ENCODE measurements at places on chromosomes 11 and 22. TPM values are rescaled to one million over a fixed set of nuclear protein-coding genes. Genes with fewer than 3 reads are reported as not detected.

FAM111B gene
- total RNA-seq: 3.4 TPM

SPON1 gene
- 120 TPM for total RNA-seq

TST gene
- total RNA-seq: 39.0 TPM

ADAMTS15 gene
- total RNA-seq: 4.9 TPM

RTN4RL2 gene
- total RNA-seq: 0.62 TPM

MUC2 gene
- total RNA-seq: not detected

MAJIN gene
- not detected for total RNA-seq

MED19 gene
- 20.5 TPM for total RNA-seq

FADS3 gene
- total RNA-seq: 42.0 TPM

CALCB gene
- total RNA-seq: 0.28 TPM

MGAT3 gene
- total RNA-seq: 0.87 TPM

HEPHL1 gene
- total RNA-seq: not detected

PKP3 gene
- 0.49 TPM for total RNA-seq

TIGD3 gene
- total RNA-seq: 0.44 TPM

LDHAL6A gene
- not detected for total RNA-seq

IGSF9B gene
- total RNA-seq: 6.6 TPM

TPBGL gene
- total RNA-seq: 7.0 TPM

P2RY2 gene
- 0.10 TPM for total RNA-seq

GGT1 gene
- total RNA-seq: 4.6 TPM

CRYBB2 gene
- total RNA-seq: 1.9 TPM

GLYATL2 gene
- total RNA-seq: 0.62 TPM

DDTL gene
- 1.4 TPM for total RNA-seq

KRTAP5-9 gene
- total RNA-seq: 0.80 TPM

DDI1 gene
- total RNA-seq: not detected

TRIM64C gene
- total RNA-seq: not detected

HDHD5 gene
- 60.5 TPM for total RNA-seq

CNTF gene
- total RNA-seq: 1.6 TPM

ZNF215 gene
- total RNA-seq: 7.0 TPM

NUDT8 gene
- 6.8 TPM for total RNA-seq

SLC6A5 gene
- total RNA-seq: not detected

DGCR6 gene
- total RNA-seq: 1.1 TPM

MUC5AC gene
- total RNA-seq: not detected

C11orf97 gene
- total RNA-seq: not detected

LRRC74B gene
- total RNA-seq: not detected

RAB38 gene
- total RNA-seq: 10.4 TPM

FJX1 gene
- 34.3 TPM for total RNA-seq

PAAF1 gene
- 20.3 TPM for total RNA-seq

TMPRSS5 gene
- total RNA-seq: 2.7 TPM
